ENCODE measurements at places on chromosomes 2 and 18.

DNA sequence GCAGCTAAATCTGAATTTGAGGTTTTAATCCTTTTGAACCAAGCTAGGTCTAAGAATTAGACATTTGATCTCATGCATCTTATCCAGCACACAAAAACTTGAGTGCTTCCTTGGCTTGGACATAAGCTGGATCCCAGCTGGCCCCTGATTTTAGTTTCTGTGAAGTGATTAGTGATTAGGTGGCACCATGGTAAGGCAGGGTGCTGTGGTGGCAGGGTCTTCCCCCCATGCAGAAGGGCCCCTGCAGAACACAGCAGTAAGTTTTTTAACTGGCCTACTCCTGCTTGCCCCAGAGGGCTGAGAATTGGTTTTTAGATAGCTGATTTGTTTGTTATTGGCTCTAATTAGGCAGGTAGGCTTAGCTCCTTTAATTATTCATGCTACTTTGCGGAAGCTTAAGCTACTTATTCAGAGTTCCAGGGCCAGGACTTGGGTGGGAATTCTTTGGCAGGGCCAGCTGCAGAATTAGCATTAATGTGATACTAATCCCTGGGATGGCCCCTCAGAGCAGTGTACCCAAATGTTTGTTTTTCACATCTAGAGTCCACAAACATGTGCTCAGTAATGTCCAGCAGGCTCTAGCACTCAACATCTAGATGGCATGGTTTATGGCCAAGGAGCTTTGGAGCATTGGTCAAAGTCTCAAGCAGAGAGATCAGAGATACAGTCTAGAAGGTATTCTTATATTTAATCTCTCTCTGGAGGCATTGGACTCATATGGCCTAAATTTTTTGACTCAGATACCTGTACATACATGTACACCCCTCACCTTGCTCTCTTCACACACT, 99.6 kb downstream of the FMNL2 start:
- DNase-seq, result no peak

GRCh38 chr18:78228974-78229373, 750.6 kb upstream of the SALL3 start:
- no peak for DNase-seq

- DNase-seq, result no peak
Observed at GRCh38 chr2:173026479-173026878, 49.2 kb upstream of the MAP3K20 start.

DNA sequence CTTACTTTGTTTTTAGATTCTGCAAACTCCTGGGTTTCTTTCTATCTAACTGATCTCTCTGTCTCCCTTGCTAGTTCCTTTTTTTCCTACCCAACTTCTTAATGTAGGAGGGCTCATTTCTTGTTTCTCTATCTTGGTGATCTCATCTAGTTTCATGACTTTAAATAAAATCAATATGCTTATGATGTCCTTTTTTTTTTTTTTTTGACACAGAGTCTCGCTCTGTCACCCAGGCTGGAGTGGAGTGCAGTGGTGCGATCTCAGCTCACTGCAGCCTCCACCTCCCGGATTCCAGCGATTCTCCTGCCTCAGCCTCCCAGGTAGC, 42.2 kb upstream of the IL1RL1 start:
- DNase-seq, result no peak

DNA sequence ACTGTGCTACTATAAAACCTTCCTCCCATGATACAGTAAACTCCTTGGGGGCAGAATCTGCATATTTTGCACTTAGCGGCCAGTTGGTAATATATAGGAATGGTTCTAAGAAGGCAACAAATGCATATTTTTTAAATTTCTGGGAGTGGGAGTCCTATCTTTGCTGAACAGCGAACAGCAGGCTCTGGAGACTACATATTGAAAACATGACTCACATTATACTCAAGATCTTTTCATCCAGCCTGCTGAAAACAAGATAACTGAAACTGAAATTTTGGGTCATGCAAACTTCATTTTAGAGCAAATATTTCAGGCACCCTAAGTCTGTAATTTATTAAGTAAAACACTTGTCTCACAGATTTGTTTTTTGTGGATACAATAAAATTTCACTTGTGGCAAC, 122.2 kb downstream of the SATB2 start:
- no peak for DNase-seq

GRCh38 chr2:202750763-202751427, 116.1 kb downstream of the FAM117B start:
- DNase-seq, result no peak

GRCh38 chr2:197324801-197325200, 14.2 kb upstream of the ANKRD44 start:
- DNase-seq, result no peak

DNA sequence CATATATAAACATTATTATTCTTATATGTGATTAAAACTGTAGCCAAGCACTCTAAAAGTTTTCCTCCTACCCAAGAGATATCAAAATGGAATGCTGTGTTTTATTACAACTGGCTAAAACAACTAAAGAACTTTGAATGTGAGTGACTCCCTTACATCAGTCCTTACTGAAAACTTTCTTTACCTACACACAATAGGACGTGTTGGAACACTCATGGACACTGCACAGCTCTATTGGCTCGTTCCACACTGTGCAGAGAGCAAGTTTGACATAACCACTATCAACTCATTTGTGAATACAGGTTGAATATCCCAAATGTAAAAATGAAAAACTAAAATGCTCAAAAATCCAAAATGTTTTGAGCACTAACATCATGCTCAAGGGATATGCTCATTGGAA, 650.6 kb downstream of the SLC4A3 start:
- no peak for DNase-seq

DNA sequence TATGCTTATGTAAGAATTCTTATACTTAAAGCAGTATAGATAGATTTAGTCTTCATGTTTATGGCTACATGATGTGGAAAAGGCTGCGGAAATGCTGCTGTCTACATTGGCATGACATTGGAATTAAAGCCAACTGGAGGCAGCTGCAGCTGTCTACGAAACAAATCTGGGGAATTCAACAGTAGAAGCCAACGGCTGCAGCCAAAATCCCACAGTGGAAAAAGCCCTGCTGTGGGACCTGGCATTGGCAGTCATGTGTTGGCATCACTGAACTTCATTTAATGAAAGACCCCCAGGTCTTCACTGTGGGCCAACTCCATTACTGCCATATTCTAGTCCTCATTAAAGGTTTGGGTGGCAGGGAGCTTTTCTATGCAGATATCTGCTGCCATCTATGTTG, 223.6 kb downstream of the SLC8A1 start:
- DNase-seq, result no peak

DNA sequence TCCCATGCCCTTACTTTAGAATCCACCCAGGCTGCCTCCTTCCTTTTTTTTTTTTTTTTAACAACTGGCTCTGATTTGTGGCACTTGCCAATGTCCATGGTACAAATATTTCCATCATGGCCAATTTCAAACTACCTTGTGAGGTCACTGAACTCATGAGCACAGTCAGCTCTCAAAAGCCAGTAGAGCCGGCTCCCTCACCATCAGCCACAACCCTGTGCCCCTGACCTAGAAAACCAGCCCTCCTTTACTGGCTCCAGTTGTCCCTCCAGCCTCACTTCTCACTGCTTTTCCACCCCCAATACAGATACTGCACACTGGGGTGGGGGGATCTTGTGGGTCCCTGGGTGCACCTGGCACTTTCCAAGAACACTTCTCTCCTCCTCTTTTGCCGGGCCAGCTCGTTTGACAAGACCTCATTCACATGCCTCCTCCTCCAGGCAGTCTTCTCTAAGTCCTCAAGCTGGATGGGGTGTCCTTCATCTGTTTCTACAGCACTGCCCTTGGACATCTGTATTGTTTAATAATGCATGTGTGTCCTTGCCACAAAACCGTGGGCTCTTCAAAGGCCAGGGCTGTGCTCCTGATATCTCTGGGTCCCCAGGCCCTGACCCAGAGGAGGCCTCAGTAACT, 35.5 kb downstream of the SDC1 start:
- DNase-seq, result no peak

GRCh38 chr2:205754924-205755321, 72.6 kb downstream of the NRP2 start:
- no peak for DNase-seq

GRCh38 chr2:213757525-213757924, 473.3 kb downstream of the SPAG16 start:
- DNase-seq, result no peak

GRCh38 chr2:26850505-26850904, 2.6 kb downstream of the DPYSL5 start:
- DNase-seq, result no peak

GRCh38 chr18:22303927-22304326, 113.8 kb downstream of the CTAGE1 start:
- no peak for DNase-seq

DNA sequence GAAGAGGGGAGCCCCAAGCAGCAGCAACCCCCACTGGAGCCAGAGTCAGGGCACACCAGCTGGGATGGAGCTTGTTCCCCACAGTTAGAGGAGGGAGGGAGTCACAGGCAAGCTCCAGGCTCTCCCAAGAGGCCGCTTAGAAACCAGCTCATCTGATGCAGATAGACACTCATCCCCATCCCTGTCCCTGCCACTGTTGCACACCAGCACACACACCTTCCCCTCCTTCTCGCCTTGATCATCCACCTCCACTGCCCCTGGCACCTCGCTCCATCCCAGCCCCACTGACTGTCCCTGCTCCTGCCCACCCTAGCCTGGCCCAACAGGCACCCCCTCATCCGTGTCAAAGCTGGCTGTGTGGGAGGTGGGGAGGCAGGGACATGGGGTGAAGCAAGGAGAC, 1.5 kb upstream of the RUFY4 start:
- DNase-seq, result no peak
